ENCODE measurements at places on chromosomes 5 and 9. TPM values are rescaled to one million over a fixed set of nuclear protein-coding genes. Genes with fewer than 3 reads are reported as not detected.

The PCDHA6 gene
- 0.92 TPM for total RNA-seq

The HTR1A gene
- not detected for total RNA-seq

The GCNT4 gene
- total RNA-seq: 1.9 TPM

The LECT2 gene
- not detected for total RNA-seq

The ACSL6 gene
- 0.12 TPM for total RNA-seq

The PCDHB15 gene
- total RNA-seq: 10.3 TPM

DNA sequence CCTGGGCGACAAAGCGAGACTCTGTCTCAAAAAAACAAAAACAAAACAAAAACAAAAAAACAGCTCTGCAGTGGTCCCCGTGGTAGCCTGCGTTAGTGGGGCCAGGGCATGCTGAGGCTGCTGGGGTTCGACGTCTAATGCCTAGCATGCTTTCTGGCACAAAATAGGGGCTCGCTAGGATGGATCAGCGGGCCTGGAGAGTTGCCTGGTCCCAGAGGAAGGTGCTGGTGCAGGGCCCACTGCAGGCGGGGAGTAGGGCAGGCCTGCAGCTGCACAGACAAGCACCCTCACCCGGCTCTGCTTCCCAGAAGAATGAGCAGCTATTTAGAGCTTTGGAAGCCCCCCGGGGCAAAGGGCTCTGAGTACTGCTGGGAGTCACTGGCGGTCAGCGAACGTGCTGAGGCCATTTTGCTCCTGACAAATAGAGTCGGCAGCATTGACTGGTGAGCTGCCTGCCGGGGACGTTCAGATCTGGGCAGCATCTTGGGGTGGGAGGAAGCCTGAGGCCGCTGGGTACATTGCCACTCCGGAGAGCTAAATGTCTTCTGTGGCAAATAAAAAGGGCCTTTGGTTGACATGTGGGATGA lies 126.7 kb downstream of the OLFM1 start:
- H3K27ac ChIP-seq: no peak overlapping the region
- H3K4me1 ChIP-seq: peaks cover 10% of the 10 kb centered on the region
- H3K27me3 ChIP-seq: no peaks in the 10 kb centered on the region
- H3K4me3 ChIP-seq: no peak overlapping the region
- DNase-seq: no peak

DNA sequence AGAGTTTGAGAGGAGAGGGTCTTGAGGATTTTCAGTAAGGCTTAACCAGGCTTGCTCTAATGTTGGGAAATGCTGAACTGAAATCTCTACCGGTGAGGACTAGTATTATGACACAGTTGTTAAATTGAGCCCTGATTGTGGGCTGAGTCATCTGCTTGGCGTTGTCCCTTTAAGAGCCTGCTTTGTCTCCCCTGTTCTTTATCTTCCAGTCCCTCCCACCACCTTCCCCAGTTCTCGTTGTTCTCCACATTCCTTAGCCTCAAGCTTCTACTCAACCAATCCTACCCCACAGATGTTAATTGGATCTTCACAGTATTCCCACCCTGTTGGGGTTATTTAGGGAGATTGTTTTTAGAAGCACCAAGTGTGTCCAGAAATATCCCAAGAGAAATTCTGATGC lies 57.6 kb downstream of the ANKRD55 start:
- no peak for DNase-seq
- H3K27me3 ChIP-seq: no peaks in the 10 kb centered on the region

DNA sequence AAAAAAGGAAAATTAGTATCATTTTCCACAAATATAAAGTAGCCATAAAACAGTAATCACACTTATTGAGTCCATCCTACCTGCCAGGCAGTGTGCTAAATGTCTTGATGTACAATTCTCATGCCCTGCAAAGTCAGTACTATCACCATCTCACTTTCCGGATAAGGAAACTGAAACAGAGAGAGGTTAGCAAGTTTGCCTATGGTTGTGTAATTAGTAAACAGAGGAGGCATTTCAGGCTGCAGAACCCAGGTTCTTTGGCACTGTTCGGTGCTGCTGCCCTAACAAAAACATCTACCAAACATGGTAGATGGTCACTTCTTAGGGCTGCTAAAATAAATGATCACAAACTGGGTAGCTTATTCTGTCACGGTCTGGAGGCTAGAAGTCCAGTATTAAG lies 22.6 kb downstream of the PLAC8L1 start:
- no peaks in the 10 kb centered on the region for H3K27me3 ChIP-seq
- H3K36me3 ChIP-seq: no peaks in the 10 kb centered on the region
- no peak overlapping the region for H3K4me3 ChIP-seq
- no peak for DNase-seq
- H3K27ac ChIP-seq: no peak overlapping the region
- H3K4me1 ChIP-seq: no peaks in the 10 kb centered on the region

- DNase-seq: no peak
- H3K27me3 ChIP-seq: no peaks in the 10 kb centered on the region
- H3K36me3 ChIP-seq: no peaks in the 10 kb centered on the region
Measured at GRCh38 chr5:112866739-112867138, 5.7 kb downstream of the SRP19 start.

GRCh38 chr9:127953768-127954505 lies 16.3 kb upstream of the DPM2 start:
- no peaks in the 10 kb centered on the region for H3K27me3 ChIP-seq
- H3K4me3 ChIP-seq: no peak overlapping the region
- no peaks in the 10 kb centered on the region for H3K36me3 ChIP-seq
- no peak for DNase-seq

DNA sequence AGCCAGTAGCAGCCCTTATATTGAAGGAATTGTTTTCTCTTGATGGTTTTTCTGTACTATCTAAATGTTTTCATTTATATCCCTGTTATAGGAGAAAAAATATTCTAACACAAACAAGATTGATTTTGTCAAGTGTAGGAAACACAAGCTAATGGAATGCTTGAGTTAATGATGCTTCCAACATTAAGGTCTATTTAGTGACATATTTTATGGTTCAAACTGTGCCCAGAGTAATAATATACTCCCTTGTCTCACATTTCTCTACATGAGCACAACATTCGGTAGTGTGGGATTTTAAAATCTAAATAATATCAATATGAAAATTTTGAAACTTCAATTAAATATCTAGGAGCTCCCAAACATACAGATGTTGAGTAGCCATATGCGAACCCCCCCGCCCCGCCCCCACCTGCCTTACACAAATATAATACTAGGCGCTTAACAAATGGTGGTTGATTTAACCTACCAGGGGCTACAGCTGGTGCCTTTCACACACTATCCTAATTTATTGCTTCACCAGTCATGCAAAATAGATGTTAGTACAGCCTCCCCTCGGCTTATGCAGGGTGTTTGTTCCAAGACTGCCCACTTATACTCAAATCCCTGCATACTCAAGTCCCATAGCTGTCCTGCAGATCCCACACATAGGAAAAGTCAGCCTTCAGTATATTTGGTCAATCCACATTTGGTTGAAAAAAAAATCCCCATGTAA lies 124.1 kb upstream of the ACO1 start:
- H3K4me1 ChIP-seq: peaks cover 4% of the 10 kb centered on the region
- H3K36me3 ChIP-seq: no peaks in the 10 kb centered on the region
- no peak overlapping the region for H3K4me3 ChIP-seq

Measured in ovary (tissue), 10 donors.